IPS-NIHi11 (cell line): ENCODE measurements at places on chromosomes 2 and 18.

- no peak for DNase-seq
Observed at GRCh38 chr18:10682368-10682714, 156.5 kb downstream of the NAPG start.

GRCh38 chr18:63155169-63155852, 164.3 kb downstream of the BCL2 start:
- peak; percentile 87 for DNase-seq

GRCh38 chr2:207513551-207514257, 16.1 kb upstream of the CREB1 start:
- DNase-seq = no peak

- no peak for DNase-seq
Observed at GRCh38 chr2:203498161-203498560, 36.9 kb downstream of the RAPH1 start.

DNA sequence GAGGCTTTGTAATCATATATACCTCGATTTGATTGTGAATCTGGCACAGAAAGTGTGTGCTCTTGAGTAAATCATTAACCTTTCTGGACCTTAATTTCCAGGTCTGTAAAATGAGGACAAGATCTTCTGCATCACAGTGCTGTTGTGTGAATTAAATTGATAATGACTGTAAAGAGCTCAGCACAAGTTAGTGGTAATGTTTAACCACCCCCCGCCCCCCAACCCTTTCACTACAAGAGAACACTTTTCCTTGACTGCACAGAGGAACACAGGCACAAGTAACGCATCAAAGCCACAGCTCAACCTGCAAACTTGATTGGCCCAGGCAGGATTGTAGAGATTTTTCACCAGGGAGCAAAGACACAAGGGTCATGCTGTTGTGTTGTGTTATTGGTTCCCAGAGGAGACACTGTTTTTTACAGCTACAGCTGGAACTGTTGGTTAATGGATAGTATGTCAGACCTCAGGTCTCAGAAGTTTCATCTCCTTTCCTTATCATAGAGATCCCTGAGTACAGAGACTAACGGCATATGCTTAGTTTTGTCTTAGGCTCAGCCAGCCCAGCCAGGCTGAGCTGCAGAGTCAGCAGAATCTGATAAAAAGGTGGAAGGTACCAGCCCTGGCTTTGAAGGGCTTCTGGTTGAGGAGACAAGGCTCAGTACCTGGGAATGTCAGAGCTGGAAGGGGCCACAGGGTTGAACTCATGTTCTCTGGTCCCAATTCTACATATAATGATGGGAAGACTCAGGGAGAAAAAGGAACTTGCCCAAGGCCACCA, 10.6 kb downstream of the SETBP1 start:
- no peak for DNase-seq

DNA sequence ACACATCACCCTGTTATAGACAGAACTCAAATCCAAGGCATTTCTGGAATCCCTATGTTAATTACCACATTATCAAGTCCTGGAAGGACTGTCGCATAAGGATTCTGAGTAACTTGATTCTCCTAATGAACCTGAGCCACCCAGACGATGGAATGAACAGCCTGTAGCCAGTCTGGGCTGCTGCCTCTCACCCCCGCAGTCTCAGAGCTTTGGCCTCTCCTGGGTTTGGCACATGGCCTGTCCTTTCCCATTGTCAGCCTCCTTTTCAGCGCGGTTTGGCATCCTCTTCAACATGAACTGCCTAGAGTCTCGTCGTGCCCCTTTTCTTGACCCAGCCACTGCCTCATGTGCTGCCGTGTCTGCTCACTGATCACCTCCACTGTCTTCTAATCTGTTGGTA, 147.6 kb downstream of the SLC8A1 start:
- DNase-seq = peak; percentile 7

- peak; percentile 60 for DNase-seq
Observed at GRCh38 chr2:10407841-10408648, 40.1 kb downstream of the ODC1 start.

DNA sequence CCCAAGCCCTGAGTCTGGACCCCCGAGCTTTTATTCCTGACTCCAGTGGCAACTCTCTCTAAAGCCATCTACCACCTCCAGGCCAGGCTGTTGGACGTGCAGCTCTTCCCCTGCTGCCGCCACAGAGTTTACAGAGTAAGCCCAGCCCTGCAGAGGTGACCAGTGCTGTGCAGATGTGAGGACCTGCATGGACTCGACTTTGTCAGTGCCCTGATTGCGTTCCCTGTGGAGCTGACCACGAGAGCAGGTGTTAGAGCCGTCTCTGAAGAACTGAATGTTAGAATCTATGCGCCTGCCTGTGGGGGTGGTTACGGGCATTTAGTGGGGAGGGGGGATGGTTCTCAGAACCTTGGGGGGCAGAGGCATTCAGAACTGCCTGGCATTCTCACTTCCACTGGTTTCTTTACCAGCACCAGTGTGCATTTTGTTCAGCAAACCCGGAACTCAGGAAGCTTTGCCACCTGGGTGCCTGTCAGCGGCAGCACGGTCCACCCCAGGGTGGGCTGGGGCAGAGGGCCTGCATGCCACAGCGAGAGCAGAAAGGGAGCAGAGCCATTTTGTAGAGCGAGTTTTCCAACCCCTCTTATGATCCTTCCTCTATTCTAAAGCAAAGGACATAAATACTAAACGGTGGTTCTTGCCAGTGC, 137.9 kb downstream of the KLHL29 start:
- no peak for DNase-seq

GRCh38 chr2:21643180-21643579, 519.4 kb downstream of the TDRD15 start:
- no peak for DNase-seq

- DNase-seq = no peak
Observed at GRCh38 chr18:48986851-48987761, 36.3 kb upstream of the SMAD7 start.

GRCh38 chr2:47483191-47483590, 80.2 kb downstream of the MSH2 start:
- no peak for DNase-seq

GRCh38 chr2:73915437-73915993, 11.2 kb upstream of the DGUOK start:
- DNase-seq = no peak

- peak; percentile 35 for DNase-seq
Observed at GRCh38 chr18:34223164-34223892, 1.4 kb downstream of the NOL4 start.
